Ovary (tissue), 10 donors: ENCODE measurements at places on chromosomes 11 and 22. TPM values are rescaled to one million over a fixed set of nuclear protein-coding genes. Genes with fewer than 3 reads are reported as not detected.

DNA sequence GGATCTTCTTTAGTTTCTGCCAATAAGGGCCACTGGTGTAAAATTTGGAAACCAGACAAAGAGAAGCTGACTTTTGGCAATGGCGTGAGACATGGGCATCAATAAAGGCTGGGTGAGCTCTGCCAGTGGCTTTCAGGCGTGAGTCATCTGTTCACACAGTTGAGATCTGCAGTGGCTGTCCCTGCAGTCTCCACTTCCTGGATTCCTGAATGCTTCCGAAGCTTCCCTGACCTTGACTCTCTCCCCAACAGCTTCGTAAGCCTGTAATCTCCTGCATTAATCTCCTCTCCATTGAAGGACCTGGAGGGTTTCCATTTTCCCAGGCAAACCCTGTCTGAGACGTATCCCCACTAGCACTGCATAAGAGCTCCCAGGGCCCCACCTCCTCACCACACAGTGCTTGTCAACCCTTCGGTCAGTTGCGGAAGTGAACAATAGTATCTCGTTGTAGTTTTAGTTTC is 574.7 kb downstream of the TBC1D22A start:
- peak; percentile 41 for DNase-seq

The CLDN5 gene
- polyA plus RNA-seq = 211 TPM

GRCh38 chr11:57761301-57762234 is at the start of gene CTNND1:
Gene CTNND1 (plus strand): TSS chr11:57761802. CDS start chr11:57791479, 29,677 bp downstream.
- peak; percentile 84 for DNase-seq

DNA sequence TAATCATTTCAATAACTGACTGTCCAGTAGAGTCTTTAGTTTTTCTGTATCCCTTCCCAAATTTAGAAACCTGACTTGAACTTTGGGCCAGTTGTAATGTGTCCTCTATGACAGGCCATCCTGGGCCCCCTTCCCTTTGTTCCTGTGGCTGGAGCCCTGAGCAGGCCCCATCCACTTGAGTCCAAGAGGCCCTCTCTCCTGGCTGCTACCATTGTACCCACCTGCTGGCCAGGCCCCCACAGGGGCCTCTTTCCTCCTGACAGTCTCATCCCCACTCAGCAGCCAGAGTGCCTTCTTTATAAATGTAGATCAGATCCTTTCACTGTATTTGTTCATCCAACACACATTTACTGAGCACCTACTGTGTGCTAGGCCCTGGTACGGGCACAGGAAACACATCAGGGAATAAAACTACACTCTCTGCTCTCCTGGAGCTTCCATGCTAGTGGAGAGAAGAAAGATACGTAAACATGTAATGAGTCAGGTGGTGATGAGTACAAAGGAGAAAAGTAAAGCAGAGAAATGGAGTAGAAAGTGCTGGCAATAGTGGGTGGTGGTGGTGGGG is 2.7 kb upstream of the LRP5 start:
- DNase-seq = no peak

GRCh38 chr22:17265649-17266248 is 46.5 kb upstream of the ADA2 start:
- DNase-seq = no peak

DNA sequence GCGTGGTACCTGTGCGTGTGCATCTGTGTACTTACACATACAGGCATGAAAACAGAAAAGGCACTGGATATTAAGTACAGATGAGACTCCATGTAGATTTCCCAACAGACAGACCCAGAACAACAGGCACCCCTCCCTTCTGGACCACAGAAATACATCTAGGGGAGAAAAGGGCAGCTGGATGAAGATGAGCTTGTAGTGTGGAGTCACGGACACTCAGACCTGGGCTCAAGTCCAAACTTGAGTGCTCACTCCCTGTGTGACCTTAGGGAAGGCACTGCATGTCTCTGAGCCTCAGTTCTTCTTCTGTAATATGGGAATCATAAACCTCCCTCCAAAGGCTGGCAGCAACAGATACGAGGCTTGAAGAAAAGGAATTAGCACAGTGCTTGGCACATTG is 108.9 kb downstream of the GALNT18 start:
- no peak for DNase-seq

- DNase-seq = no peak
Observed at GRCh38 chr11:17371614-17372013, 16.8 kb downstream of the KCNJ11 start.

DNA sequence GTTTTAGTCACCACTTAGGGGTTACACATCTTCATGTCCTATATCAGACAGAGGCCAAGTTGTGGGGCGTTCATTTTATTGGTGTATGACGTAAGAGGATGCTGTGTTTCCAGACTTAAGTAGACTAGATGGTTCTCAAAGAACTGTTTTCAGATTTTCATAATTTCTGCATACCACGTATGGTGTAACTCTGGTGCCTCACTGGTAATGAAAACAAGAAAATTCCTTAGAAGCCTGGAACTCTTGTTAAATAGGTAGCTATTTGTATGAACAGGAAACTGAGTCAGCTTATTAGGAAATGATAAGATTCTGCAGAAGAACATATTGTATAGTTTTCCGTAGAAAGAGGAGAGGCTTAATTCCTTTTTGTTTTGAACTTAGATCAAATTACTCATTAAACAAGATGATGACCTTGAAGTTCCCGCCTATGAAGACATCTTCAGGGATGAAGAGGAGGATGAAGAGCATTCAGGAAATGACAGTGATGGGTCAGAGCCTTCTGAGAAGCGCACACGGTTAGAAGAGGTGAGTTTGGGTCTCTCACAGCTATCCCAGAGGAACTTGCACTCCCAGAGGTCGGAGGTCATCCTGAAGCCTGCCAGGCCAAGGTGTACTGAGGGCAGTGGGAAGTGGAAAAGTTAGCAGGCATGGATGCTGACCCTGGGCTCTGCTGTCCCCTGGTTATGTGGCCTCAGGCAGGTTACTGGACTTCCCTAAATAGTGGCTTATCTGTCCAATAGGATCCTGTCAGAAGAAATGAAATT is 3.9 kb downstream of the CDC45 start:
- no peak for DNase-seq

- DNase-seq = no peak
Observed at GRCh38 chr11:57288771-57289579, 35.8 kb downstream of the TNKS1BP1 start.

The RAG1 gene
- 0.18 TPM for polyA plus RNA-seq

DNA sequence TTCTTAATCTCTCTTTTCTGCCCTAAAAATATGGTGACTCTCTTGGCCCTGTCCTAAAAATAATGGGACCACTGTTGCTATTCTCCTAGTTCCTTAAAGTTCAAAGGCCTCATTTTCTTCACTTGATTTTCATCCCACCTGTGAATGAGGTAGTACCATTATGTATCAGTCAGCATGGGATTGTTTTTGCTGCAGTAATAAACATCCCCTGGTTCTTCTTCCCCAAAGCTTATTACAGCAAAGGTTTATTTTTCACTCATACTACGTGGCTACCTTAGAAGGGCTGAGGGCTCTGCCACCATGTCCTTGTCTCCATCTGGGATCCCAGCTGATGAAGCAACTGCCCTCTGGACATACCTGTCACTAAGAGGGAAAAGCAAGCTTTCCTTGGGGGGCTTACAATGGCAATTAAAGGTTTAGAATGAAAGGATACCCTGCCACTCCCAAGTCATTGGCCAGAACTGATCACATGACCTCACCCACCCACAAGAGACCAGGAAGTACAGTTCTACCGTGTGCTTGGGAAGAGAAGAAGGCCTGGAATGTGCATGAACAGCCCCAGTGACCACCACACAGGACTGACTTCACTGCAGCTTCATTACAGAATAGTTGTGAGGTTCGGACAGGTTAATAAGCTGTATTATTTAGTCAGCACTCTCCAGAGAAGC is 7.8 kb downstream of the TTC38 start:
- DNase-seq = peak; percentile 1

DNA sequence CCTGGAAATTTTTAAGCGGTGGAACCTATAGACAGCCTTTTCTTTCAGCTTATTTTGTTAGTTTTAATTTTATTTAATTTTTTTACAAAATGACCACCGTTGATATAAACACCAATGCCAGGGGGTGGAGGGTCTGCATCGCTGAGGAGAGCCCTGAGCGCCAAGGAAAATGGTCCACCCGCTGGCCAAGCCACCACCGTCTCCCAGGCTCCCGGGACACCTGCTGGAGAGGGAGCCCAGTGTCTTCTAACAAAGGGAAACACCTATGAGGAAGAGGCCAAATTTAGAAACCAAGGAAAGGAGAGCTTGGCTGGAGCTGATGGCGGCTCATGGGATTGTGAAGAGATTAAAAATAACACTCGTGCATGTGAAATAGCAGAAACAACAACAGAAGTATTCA is 288 bp upstream of the KRTAP5-8 start:
- DNase-seq = no peak

The C22orf42 gene
- polyA plus RNA-seq = not detected

GRCh38 chr11:86743223-86744118 is 56.9 kb upstream of the PRSS23 start:
- DNase-seq = no peak

DNA sequence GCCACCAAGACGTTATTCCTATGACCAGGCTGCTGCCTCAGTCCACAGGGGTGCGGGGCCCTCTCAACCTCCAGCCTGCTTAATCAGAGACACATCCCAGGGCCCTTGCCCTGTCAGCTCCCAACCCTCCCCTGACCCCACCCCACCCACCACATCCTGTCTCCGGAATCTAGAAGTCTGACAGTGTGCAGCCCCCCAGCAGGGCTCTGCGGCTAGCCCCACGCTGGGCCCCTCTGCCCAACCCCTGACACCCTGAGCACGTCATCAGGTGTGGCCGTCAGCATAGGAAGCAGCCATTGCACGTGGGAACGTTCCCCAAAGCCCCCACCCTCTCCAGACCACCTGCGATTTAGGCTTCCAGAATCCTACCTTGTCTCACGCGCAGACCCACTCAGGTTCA is 34.3 kb upstream of the IGSF9B start:
- DNase-seq = no peak

- no peak for DNase-seq
Observed at GRCh38 chr11:1448882-1449281, 37.7 kb downstream of the MOB2 start.

DNA sequence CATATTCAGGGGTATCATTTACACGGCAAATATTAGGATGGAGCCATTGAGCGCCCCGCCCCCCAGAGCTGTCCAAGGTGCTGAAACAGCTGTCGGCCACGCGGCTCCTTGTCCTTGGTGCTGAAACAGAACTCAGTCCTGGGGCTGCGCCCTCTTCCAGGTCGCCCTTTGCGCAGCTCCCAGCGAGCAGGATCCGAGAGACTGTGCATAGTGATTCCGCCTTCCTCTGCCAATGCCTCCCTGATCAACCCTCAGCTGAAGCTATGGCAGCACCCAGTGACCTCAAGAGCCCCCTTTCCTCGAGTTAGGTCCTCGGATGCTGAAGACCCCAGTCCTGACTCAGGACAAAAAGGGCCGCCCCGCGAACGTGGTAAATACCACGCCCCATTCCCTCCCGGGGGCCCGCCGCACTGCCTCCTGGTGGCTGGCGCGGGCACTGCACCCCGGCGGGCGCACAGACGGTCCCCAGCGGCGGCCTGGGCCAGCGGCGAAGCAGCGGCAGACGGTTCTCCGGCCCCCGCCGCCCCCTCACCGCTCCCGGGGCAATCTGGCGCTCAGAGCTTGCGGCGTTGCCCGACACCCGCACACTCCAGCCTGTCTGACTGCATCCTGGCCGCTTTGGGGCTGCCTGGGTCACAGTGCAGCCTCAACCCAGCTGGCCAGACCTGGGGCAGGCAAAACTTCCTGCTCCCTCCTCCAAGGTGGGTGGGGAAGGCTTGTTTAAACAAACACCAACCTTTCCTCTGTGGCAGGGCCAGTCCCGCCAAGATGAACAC is 13.4 kb downstream of the SYT7 start:
- DNase-seq = peak; percentile 77

The MPZL2 gene
- polyA plus RNA-seq = 9.6 TPM

DNA sequence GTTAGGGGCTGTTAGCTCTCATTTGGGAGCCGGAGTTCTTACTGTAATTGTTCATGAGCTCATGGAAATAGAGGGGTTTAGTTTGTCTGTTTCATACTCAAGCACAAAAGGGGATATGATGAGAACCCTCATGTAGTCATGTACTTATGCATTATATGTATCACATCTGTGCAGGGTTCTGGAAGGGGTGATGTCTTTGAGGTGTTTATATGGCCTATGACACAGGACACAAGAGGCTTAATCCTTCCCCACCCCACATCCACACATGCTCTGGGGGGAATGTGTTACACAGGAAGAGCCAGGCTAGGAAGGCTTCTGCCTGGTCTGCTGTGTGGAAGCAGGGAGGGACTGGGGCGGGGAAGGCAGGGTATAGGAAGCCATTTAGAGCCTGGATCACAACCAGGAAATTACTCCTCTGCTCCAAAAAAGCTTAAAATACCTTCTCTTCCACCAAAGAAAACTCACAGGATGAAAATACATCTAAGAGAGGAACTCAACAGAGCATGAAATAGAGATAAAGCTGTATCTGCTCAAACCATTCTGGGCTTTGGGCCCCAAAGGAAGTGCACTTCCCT is 316.1 kb downstream of the TMEM135 start:
- DNase-seq = no peak

- DNase-seq = no peak
Observed at GRCh38 chr22:49820984-49821383, 6.7 kb downstream of the BRD1 start.

DNA sequence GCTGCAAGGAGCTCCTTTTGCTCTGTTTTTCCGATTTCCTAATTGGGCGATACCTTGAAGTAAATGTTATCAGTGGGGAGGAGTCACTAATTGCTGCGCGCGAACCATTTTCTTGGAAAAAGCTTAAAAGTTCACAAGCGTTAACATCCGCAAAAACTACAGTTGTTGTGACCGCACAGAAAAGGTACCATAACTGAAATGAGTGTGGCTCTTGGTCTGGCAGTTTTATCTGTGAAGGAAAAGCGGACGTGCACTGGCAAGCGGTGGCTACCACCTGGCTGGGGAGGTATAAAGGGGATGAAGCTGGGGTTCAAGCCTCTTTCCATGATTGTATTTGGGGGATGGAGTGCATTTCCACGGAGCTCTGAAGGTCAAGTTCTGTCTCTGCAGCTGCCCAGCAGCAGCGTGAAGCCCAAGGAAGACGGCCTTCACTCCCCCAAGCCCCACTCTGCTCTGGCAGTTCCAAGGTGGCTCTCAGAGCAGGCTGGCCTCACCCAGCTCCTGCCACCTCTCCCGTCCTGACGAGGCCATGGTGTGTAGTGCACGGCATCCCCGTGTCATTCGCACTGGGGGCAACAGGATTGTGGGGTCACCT is 27.5 kb downstream of the MOV10L1 start:
- DNase-seq = no peak
